NCI-H345 (cell line): ENCODE measurements at places on chromosomes 12 and 14.

DNA sequence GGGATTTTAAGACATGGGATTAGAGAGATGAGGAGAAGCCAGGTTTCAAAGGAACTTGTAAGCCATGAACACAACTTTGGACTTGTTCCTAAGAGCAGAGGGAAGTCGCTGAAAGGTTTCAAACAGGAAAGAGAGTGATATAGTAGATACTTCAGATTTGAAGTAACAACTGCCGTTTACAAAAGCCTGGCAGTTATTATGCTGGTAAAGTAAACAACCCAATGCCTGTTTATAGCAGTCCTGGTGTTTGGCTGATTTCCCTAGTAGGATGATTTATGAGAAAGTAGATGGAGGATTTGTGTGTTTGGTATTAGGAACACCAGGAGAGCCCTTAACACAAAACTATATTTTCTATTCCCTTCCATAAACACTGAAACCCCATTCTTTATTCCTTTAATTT lies 285.7 kb downstream of the RMST start:
- DNase-seq, result peak; percentile 75

GRCh38 chr12:32891956-32892355 lies 4.6 kb downstream of the PKP2 start:
- DNase-seq, result no peak

- DNase-seq, result no peak
These were observed 638.4 kb downstream of the FLRT2 start for GRCh38 chr14:86168371-86168770.

DNA sequence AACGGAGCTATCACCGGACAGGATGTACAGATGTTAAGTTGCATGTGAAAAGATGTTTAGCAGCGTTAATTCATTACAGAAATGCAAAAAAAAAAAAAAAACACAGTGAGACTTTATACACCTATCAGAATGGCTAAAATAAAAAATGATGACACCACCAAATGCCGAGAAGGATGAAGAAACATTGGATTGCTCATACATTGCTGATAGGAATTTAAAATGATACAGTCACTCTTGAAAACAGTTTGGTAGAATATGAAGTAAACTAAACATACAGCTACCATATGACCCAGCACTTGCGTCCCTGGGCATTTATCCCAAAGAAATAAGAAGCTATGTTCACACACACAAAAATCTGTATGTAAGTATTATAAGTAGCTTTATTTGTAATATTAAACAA lies 574.1 kb downstream of the SLC16A7 start:
- DNase-seq, result no peak

GRCh38 chr12:83827860-83828259 lies 1084.7 kb downstream of the SLC6A15 start:
- no peak for DNase-seq

DNA sequence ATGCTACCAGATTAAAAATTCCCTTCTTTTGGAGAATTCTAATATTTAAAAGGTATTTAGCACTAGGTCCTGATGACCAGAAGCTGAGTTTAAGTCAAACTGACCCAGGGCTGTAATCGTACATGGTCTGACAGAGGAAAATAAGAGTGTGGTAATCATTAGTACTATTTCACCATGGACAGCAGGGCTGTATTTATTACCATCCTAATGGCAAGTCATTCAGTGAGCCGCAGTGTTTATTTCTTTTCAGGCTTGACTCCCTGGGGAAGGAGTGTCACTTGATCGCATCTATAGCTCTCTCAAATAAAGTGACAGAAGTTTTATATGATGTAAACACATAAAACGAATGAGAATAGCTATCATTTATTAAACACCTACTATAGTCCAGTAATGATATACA lies 261.8 kb downstream of the BTG1 start:
- no peak for DNase-seq

GRCh38 chr14:42140001-42140400 lies 533.3 kb downstream of the LRFN5 start:
- no peak for DNase-seq

GRCh38 chr12:81502912-81503695 lies 256.0 kb downstream of the PPFIA2 start:
- DNase-seq, result no peak

DNA sequence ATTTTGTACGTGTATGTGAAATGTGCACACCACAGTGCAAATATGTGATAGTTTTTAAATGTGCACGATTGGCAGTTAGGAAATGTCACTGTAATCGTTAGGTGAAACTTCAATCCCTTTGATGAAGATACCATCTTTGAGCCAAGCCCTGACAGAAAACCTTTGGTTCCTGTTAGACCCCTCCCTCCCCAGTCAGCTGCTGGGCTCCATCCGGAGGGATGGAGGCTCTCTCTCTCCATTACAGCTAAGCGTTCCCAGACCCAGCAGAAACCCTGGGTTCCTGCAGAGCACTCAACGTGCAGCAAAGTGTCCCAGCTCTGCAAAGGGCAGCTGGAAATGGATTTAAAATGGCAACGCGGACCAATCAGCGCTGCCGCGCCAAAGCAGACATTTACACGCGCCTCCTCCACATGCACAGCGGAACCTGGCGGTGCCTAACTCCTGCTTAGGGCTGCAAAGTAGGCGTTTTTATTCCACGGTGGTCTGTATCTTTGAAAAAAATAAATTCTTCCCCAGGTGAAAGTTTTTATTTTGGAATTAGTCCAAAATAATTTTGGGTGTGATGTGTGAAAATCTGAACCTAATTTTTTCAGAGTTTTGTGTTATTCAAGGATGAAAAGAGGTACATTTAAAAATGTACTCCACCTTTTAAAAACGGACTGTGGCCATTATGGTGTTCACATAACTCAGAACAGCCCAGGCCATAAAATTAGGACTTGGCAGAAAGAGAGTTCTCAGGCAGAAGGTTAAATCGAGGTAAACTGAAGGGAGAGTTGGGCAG lies 1.4 kb upstream of the HMGA2 start:
- no peak for DNase-seq

- no peak for DNase-seq
These were observed 3.8 kb upstream of the MYF5 start for GRCh38 chr12:80712866-80713265.

- DNase-seq, result no peak
These were observed 480.9 kb upstream of the TMEM132C start for GRCh38 chr12:127785986-127786590.

DNA sequence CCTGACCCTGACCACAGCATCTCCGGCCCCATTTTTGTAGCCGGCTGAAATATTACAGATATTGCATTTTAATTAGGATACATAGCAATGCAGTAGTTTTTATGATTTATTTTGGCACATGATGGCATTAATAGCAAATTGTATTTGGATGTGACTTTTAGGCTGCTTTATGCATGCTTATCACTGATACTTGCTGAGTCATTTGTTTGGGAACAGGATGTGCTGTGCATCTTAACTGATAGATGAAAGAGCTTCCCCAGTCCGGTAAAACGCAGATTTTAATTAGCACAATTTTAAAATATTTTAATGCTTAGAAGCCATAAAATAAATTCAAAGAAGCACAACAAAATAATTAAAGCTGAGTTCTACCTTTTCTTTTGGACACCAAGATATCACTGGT lies 90.7 kb downstream of the OTOGL start:
- no peak for DNase-seq

DNA sequence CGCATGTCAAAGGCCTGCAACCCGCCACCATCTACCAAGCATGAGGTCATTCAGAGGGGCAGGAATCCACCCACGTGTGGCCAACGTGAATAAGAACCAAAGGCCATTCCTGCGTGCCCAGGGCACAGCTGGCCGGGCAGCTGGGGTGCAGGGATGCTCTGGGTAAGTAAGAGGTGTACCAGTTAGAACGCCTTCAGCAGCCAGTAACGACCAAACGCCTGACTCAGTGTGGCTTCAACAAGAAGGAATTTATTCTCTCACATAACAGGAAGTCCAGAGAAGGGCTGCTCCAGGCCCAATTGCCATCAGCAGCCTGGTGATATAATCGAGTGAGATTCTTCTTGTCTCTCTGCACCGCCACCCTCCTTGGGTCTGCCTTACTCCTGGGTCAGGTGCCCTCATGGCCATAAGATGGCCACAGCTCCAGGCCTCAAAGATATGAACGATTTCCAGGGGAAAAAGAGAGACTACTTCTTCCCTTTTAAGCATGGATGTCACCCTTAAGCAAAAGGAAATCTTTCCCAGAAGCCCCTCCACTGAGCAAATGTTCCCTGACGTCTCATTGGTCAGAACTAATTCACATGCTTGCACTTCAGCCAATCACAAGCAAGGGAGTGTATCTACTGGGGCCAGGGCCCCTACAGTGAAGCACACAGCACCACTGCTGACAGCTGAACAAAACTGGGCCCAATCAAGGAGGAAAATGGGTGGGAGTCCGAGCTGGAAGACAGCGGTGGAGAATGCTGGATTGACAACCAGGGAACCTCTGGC lies 7.3 kb downstream of the TTC7B start:
- no peak for DNase-seq

DNA sequence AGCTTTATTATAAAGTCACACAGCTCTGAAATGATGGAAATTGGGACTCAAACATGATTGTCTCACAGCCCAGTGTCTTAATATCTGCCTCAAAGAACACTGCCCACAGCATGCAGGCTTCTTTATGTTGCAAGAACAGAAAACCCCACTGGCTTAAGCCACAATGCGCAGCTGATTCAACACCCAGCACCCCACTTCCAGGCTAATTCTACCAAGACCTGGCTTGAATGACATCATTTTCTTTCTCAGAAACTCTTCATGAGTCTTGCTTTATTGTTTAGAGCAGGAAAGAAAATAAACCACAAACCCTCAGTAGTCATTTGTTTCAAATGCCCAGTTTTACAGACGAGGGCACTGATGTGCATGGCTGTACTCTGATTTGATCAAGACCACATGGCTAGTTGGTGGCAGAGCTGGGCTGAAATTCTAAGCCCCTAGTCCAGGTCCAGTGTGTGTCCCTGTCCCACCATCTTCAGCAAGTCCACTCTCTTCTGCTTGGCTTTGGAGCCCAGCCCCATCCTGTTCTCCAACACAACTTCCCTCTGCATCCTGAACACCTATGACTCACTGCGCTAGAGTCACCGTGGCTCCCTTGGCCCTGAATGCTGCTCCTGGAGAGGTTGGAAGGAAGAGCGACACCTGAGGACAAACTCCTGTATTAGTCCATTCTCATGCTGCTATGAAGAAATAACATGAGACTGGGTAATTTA lies 50.3 kb upstream of the SRSF5 start:
- no peak for DNase-seq

DNA sequence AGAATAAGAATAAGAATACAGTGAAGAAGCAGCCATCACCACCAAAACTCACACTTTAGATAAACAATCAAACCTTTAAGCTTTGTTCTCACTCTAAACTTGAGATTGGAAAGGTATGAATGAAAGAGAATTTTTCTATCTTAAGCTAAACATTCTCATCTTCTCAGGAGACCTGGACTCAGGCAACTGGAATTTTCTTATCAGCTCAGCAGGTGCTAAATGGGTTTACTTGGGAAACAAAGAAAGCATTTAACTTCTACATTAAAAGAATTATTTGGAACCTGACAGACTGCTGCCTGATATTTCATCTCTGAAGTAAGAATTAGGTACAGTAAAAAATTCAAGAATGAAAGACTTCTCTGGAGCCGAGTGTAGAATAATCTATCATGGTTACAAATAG lies 20.7 kb upstream of the KERA start:
- DNase-seq, result no peak

DNA sequence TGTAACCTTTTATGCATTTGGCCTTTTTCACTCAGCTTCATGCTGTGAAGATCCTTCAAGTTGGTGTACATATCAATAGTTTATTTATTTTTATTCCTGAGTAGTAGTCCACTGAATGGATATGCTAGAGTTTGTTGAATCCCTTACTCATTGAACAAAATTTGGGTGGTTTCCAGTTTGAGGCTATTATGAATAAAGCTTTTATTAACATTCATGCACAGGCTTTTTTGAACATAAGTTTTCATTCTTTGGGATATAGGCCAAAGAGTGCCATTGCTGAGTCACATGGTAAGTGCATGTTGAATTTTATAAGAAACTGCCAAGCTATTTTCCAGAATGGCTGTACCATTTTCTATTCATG lies 59.5 kb upstream of the CAPRIN2 start:
- DNase-seq, result no peak

- DNase-seq, result no peak
These were observed 782.5 kb downstream of the TMEM121 start for GRCh38 chr14:106308839-106309389.

- peak; percentile 23 for DNase-seq
These were observed 53.7 kb downstream of the GALNT4 start for GRCh38 chr12:89470741-89471509.

DNA sequence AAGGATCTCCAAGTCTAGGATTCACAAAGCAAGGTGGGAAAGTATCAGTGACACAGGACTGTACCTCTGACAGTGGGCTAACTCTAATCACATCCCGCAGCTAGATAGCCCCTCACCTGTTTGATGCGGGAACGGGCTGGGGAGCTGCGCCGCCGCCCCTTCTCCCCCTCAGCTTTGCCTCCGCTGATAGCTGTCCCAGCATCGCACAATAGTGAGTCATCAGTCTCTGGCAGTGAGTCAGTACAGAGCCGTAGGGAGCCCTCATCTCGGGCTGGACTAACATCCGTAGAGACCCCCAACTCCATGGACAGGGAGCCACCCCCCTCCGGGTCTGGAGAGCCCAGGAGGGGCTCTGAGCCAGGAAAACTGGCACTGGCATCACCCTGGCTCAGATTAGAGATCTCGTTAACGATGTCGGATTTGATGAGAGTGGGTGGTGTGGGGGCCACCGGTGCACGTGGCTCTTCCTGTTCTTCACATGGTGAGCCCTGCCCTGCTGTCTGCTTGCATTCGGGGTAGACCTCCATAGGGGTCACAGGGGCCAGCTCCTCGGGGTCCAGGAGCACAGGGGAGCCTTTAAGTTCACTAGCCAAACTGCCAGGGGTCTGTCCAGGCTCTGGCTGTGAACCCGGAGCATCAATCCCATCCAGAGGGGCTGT lies 10.9 kb downstream of the KMT2D start:
- no peak for DNase-seq

GRCh38 chr12:81128930-81129554 lies 51.2 kb downstream of the ACSS3 start:
- DNase-seq, result peak; percentile 65

DNA sequence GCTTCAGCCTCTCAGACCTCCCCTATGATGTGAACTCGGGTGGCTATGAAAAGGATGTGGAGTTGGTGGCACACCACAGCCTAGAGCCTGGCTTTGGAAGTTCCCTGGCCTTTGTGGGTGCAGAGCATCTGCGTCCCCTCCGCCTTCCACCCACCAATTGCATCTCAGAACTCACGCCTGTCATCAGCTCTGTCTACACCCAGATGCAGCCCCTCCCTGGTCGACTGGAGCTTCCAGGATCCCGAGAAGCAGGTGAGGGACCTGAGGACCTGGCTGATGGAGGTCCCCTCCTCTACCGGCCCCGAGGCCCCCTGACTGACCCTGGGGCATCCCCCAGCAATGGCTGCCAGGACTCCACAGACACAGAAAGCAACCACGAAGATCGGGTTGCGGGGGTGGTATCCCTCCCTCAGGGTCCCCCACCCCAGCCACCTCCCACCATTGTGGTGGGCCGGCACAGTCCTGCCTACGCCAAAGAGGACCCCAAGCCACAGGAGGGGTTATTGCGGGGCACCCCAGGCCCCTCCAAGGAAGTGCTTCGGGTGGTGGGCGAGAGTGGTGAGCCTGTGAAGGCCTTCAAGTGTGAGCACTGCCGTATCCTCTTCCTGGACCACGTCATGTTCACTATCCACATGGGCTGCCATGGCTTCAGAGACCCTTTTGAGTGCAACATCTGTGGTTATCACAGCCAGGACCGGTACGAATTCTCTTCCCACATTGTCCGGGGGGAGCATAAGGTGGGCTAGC lies 7.0 kb upstream of the RPS26 start:
- DNase-seq, result no peak
